BE2C (cell line): ENCODE measurements at places on chromosomes 4 and X.
A peak's percentile ranks its signal among the peaks of the same experiment; 100 is the strongest.

DNA sequence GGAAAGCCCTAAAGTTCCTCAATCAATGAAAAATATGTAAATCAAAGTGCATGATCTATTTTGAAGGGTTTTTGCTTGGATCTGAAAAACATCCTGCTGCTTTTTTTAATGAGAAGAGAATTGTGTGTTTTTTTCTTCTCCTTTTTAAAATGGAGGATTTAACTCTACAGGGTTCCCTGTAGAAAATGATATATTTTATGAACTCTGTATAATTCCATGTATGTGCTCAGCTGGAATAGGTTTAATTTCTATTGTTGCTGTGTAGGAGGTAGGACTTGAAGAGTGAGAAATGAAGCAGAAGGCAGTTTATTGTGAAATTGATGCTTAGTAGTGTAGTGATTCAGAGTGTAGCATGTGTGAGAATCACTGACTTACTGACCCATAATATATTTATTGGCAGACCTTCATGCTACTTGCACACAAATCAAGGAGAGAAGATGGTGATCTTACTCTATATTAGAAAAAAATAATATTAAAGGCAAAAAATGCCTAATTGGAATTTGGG is 286.8 kb upstream of the FSTL5 start:
- DNase-seq, result no peak

GRCh38 chr4:116899561-116899960 is 185.8 kb downstream of the TRAM1L1 start:
- DNase-seq, result peak; percentile 40

- DNase-seq, result no peak
Observed at GRCh38 chr4:110610620-110610939, 12.3 kb downstream of the PITX2 start.

GRCh38 chrX:18983666-18984380 is at the start of gene PHKA2:
Gene PHKA2 (minus strand): TSS chrX:18984114. CDS start chrX:18983932, 182 bp downstream.
- DNase-seq, result no peak

DNA sequence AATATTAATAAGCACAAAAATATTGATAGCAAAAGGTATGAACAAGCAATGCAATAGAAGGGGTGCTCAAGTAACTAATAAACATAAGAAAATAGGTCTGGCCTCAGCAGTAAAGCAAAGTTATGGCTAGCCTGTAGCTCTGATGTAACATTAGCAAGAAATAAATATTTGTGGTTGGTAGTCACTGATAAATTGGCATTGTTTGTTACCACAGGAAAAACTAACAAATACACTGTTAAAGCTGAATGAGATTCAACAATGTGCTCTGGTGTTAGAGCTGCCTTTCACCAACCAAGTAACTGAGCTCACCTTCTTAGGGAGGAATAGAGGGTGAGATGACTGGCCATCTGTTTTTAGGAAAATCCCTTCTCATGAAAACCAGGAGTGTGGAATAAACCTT is 71.4 kb downstream of the AREG start:
- no peak for DNase-seq

- no peak for DNase-seq
Observed at GRCh38 chr4:1985780-1986577, 22.8 kb downstream of the NELFA start.

- DNase-seq, result no peak
Observed at GRCh38 chr4:87375719-87376291, 15.2 kb downstream of the HSD17B11 start.

GRCh38 chr4:33323393-33323792 is 2603.2 kb downstream of the PCDH7 start:
- no peak for DNase-seq

GRCh38 chrX:153378607-153379006 is 22.5 kb downstream of the PNMA6E start:
- DNase-seq, result no peak
